ENCODE measurements at places on chromosomes 2 and 18.
A peak's percentile ranks its signal among the peaks of the same experiment; 100 is the strongest.

DNA sequence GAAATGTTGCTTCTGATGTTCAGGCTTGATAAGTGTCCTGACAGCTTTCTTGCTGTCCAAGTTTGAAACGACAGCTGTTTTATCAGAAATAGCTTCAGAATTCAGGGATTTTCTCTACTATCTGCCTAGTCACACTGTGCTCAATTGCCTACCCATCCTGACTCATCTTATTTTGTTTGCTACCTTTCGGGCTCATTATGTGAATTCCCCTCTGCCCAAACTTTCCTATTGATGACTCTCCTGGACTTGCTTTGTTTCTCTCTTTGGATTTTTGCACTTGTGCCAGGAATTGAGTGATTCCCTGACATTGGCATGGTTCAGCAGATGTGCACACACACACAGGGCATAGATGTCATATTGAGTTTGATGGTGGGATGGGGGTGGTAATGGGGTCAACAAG is 1052.6 kb upstream of the PIK3C3 start:
- no peak for DNase-seq

GRCh38 chr2:152336119-152336853 is 1.3 kb downstream of the FMNL2 start:
- DNase-seq = peak; percentile 28

- DNase-seq = no peak
Measured at GRCh38 chr2:230759481-230760167, 47.0 kb downstream of the CAB39 start.

- DNase-seq = no peak
Measured at GRCh38 chr2:67459761-67460160, 62.6 kb downstream of the ETAA1 start.

DNA sequence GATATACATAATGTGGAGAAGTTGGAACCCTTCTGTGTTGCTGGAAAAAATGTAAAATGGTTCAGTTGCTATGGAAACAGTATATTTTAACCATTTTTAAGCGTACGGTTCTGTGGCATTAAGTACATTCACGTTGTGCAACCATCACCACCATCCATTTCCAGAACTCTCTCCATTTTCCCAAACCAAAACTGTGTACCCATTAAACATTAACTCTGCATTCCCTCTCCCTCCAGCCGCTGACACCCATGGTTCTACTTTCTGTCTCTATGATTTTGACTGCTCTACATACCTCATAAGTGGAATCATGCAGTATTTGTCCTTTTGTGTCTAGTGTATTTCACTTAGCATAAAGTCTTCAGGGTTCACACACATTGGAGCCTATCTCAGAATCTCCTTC is 67.3 kb downstream of the LDLRAD4 start:
- no peak for DNase-seq
